AML-193 (cell line): ENCODE measurements at places on chromosomes 11 and 22.
A peak's percentile ranks its signal among the peaks of the same experiment; 100 is the strongest.

GRCh38 chr22:20728523-20729190 lies 45.3 kb upstream of the SERPIND1 start:
- DNase-seq = no peak

GRCh38 chr11:26473216-26474194 lies 98.6 kb downstream of the MUC15 start:
- no peak for DNase-seq

- no peak for DNase-seq
Measured at GRCh38 chr11:19862091-19862490, 149.5 kb downstream of the NAV2 start.

- no peak for DNase-seq
Measured at GRCh38 chr22:20998411-20999336, 3.2 kb downstream of the THAP7 start.

GRCh38 chr11:33941637-33942160 lies 49.8 kb upstream of the LMO2 start:
- peak; percentile 30 for DNase-seq

GRCh38 chr11:44418456-44418830 lies 108.5 kb upstream of the ALX4 start:
- DNase-seq = no peak

GRCh38 chr11:112156956-112157766 lies 6.7 kb downstream of the IL18 start:
- DNase-seq = peak; percentile 83

GRCh38 chr11:127462065-127462344 lies 461.4 kb upstream of the KIRREL3 start:
- DNase-seq = no peak

- DNase-seq = peak; percentile 4
Measured at GRCh38 chr11:7143908-7144307, 55.1 kb downstream of the RBMXL2 start.

- DNase-seq = no peak
Measured at GRCh38 chr11:32796425-32796824, 2.0 kb upstream of the CCDC73 start.

DNA sequence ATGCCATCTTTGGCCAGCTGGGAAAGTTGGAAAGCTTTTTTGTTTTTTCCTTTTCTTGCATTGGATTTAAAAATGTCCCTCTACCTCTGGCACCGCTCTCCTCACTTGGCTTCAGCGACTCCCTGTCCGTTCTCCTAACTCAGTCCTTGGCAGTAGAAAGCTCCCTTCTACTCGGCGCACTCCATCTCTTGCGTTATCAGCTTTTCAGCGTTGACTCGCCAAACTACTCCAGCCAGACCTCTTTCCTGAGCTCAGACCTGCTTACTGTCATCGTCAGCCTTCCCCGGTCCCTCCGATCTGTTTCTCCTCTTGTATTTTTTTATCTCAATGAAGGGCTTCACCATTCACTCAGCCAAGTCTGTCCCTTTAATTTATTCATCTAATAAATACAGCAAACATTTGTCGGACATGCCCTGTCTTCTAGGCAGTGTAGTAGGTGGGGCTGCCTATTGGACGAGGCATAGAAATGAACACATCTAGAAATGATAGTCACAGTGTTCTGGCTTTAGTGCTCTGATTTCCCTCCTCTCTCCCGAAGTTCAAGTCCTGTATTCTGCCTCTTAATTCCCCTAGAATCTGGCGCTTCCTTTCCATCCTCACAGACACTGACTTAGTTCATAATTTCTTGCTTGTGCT lies 839 bp downstream of the CEP164 start:
- no peak for DNase-seq

DNA sequence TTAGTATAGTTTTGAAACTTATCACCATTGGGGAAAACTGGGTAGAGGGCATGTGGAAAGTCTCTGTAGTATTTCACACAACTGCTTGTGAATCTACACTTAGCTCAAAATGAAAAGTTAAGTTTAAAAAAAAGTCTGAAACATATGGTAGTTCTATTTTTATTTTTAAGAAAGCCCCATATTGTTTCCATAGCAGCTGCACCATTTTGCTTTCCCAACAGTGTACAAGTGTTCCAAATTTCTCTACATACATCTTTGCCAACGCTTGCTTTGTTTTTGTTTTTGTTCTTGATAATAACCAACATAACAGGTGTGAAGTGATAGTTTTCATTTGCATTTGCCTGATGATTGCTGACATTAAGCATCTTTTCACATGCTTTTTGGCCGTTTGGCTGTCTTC lies 445.2 kb downstream of the FAM181B start:
- no peak for DNase-seq

DNA sequence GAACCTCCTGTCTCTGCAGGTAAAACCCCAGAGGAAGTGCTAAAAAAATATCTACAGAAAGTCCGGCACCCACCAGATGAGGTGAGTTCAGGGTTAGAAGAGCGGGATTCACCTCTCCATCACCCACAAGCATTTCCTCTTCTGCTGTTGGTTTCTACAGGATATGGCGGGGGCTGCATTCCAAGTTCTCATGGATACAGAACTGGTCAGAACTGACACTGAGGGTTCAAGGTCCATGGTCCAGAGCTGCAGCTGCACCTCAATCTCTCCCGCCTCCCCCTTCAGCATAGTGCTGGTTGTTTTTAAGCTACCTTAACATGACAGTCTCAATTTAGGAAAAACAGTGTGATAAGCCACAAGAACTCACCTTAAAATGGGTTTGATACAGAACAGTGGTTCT lies 19.2 kb downstream of the DTX4 start:
- no peak for DNase-seq

- peak; percentile 30 for DNase-seq
Measured at GRCh38 chr11:32586576-32587190, 3.1 kb downstream of the EIF3M start.

- DNase-seq = no peak
Measured at GRCh38 chr11:132358573-132358953, 988.1 kb downstream of the NTM start.

DNA sequence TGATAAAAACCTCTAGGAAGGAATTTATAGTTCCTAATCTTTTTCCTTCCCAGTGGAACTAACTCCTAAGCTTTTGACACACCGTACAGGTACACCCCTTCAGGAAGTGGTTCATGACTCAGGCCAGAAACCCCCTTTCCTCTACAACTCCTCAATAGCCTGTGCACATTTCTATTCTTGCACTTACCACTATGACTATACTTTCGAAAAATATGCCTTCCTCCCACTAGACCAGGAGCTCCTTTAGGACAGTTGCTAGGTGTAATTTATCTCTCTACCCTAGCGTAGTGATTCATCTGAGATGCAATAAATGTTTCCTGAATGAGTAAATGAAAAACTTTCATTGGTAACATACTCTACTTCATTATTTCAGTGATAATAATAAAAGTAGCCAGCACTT lies 14.5 kb downstream of the MAP6 start:
- no peak for DNase-seq
